ENCODE measurements at places on chromosomes 2 and 18.

DNA sequence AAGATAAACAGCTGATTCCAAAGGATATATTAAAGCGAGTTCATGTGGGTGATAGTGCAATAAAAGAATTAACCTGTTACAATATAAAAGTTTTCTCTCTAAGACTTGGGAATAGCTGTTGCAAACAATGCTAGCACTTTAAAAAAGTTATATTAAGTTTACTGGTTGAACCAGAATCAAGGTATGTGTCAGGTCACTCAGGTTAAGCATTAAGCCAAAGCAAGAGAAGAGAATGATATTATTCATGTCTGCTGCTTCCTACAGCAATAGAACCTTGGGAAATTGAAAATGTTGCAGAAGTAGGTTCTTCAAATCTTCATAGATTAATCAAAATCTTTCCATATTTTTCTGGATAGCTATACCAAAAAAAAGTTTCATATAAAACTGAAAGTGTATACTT is 138.5 kb downstream of the GCA start:
- no peak for DNase-seq

- DNase-seq, result no peak
These were observed 196.3 kb downstream of the MREG start for GRCh38 chr2:215817046-215817445.

GRCh38 chr18:49890041-49890440 is 76.7 kb upstream of the ACAA2 start:
- DNase-seq, result no peak

GRCh38 chr2:2256011-2256410 is 75.1 kb downstream of the MYT1L start:
- DNase-seq, result no peak

DNA sequence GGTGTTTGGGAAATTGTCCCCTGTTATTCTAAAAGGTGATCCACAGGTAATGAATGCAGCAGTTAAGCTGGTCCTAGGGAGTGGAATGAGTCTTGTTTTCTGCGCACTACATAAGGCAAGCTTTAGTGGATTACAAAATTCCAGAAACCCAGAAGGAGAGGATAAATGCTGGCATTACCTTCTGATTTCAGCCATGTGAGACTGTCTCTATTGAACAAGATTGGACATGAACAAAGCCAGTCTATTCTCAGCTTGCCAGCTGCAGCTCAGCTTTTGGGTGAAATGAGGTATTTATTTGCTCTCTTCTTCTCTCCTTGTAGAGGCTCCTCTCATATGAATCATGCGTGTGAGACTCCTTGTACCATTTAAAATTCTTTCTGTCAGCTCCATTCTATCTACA is 944.9 kb downstream of the CNTNAP5 start:
- no peak for DNase-seq

DNA sequence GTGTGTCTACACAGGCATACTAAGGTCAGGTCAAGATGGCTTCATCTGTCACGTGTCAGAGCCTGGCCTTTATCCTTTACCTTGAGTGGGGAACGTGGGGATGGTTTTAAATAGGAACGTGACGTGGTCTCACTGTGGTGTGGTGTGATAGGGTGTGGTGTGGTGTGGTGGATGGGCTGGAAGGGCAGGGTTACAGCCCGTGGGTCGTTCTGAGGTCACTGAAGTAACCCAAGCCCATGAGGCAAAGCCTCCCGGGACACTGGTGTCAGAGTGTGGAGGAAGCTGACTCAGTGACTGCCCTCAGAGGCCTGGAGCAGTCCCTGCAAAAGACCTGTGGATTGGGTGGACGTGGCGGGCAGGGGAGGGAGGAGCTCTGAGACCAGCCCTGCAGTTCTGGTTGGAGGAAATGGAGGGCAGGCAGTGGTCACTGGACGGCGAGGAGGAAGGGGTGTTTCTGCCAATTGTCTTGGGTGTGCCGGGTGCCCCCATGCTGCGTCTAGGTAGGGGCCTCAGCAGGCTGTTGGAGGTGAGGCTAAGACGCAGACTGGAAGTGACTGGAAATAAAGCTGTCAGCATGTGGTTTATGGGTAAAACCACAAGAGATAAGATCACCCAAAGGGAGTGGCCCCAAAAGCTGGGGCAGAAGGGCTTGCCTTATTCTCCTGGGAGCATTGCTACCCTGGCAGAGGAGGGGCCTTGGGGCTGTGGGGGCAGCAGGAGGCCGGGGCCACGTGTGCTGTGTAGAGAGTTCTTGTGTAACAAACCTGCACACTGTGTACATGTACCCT is 84.8 kb downstream of the SH3RF3 start:
- DNase-seq, result no peak

- no peak for DNase-seq
These were observed 31.2 kb downstream of the SMAD2 start for GRCh38 chr18:47899107-47899840.

DNA sequence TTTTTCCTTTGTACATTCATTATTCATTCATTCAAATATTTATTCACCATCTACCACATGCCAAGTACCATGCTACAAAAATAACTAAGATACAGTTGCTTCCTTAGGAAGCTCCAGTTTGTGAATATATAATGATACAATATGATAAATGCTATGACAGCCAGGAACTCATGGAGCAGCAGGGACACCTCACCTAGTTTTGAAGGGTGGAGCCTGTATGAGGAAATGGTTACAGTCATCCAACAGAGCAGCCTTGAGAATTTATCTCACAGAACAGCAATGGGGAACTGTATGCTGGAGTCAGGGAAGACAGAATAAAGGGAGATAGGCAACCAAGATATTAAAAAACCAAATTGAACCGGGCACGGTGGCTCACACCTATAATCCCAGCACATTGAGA is 124.0 kb downstream of the OSBPL1A start:
- no peak for DNase-seq

GRCh38 chr18:55228191-55228590 is 268.9 kb upstream of the CCDC68 start:
- no peak for DNase-seq

- DNase-seq, result no peak
These were observed 22.2 kb upstream of the SOS1 start for GRCh38 chr2:39142904-39143605.
